ENCODE measurements at places on chromosomes 5 and 9.

DNA sequence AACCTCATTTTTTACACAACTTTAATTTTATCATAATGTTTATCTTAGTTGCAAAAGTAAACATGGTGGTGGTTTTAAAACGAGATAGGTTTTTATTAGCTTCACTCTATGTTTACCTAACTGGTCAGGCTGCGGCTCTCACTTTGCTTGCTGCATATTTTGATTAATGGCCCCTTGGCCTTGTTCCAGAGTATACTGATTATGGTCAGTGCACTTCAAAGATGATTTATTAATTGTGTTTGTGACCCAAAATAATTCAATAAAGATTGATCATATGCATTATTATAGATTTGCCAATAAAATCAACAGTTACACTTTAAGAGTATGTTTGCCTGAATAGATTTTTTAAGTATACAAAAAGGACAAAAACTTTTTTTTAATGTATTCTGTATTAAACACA is 188.0 kb downstream of the XRCC4 start:
- DNase-seq: no peak

GRCh38 chr5:91187032-91187431 is 196.1 kb downstream of the ARRDC3 start:
- no peak for DNase-seq

DNA sequence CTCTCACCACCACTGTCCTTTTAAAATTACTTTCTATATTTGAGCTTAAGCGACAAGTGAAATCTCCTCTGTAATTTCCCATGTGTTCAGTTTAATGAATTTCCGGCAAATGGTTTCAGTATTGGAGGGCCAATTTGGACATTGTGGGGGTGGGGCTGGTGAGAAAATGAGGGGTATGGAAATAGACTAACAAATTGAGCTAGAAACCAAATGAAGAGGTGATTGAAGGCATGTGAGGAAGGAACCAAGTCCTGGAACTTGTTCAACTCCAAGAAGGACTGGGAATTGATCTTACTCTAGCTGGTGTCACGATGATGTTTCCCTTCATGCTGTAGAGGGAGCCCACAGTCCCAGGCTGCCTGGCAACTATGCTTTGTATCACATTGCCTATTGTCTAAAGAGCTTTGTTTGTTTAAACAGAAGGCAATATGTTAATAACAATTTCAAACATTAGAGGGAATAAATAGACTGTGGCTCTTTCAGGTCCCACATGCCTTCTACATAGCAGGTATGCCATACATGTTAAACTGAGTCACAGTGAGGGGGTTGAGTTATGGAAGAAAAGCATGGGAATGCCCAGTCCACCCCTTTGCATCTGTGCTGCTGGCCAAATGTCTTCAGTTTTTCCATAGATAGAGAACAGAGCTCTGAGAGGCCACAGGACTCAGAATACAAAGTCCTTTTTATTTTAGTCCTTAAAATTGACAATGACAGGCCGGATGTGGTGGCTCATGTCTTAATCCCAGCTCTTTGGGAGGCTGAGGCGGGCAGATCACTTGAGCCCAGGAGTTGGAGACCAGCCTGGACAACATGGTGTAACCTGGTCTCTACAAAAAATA is 25.0 kb upstream of the MATR3 start:
- DNase-seq: no peak

DNA sequence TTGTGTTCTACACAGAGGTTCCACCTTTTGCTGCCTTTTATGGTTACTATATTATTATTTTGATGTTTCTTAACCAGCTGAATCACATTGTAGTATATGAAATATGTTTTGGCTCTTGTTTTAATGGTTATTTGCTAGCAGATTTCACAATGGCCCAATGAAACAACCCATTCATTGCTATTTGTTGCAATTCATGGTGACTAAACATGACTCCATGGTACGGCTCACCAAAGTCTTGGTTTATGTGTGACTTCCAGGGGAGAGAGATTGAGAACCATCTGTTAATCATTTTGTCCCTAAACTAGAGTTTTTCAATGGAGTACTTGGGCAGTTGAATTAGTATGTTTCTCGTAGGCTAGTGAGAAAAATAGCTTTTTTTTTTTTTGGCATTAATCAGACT is 108.4 kb downstream of the GHR start:
- no peak for DNase-seq

GRCh38 chr5:83179966-83180365 is 102.6 kb downstream of the XRCC4 start:
- no peak for DNase-seq

DNA sequence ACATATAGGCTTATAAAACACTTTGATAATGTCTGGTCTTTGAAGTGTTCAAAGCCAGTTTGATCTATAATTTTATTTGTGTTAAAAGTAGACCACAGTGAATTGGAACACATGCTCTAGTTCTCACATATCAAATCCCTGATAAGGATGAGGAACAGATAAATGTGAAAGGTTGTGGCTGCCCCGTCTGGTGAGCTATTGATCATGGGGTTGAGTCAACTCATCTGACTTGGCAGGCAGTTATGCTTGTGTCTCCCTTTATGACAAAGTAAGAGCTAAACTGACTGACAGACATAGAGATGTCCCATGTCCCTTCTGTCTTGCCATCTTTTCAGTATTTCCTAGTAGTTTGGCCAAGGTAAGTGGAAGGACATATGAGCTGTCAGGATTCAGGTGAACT is 2.9 kb upstream of the ERMP1 start:
- DNase-seq: no peak

- DNase-seq: no peak
These were observed 29.9 kb downstream of the FAM219A start for GRCh38 chr9:34428325-34428958.

- no peak for DNase-seq
These were observed 669.7 kb downstream of the MAT2B start for GRCh38 chr5:164175083-164175482.

DNA sequence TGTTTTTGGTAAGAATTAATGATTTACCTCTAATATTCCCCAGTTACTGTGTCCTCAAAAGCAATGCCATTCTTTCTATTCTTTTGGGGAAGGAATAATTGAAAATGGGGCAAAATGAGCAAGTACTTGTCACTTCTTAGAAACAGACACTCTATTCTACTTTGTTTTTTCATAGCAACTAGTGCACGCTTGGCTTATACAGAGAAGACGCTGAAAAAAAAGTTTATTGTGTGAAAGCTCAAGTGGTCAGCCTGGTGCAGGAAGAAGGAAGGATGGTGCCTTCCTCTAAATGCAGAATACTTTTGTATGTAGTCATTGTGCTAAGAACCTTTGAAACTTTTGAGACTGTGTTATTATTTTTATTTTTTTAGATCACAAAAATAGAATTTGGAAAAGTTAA is 29.6 kb downstream of the ANKDD1B start:
- no peak for DNase-seq

DNA sequence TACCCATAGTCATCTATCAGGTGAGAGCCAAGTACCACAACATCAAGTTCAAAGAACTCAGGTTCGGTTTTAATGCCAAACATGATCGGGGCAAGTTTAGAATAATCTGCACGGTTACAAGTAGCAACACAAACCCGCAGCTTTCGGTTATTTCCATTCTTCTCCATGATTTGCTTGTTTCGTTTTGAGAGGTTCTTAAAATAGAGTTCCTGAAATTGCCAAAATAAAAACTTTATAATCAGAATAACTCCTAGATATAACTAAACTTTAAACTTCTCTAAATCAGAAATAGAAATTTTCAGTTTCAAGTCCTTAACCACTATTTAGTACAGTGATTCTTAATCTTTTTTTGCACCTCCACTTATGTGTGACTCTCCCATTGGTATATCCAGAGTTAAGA is 9.1 kb downstream of the GNE start:
- no peak for DNase-seq

Measured in activated T-helper 1 cell treated with anti-CD3 and anti-CD28 coated beads, Interleukin-2, amount 50 U/mL, for 16 hours (primary cell).